ENCODE measurements at places on chromosomes 12 and 14. TPM values are rescaled to one million over a fixed set of nuclear protein-coding genes. Genes with fewer than 3 reads are reported as not detected.

Gene OTX2
- total RNA-seq: not detected

Gene KRT80
- total RNA-seq: not detected

Gene SDR9C7
- total RNA-seq: not detected

Gene SPX
- 0.76 TPM for total RNA-seq

Gene C1QL4
- total RNA-seq: not detected

Gene AQP5
- not detected for total RNA-seq

Gene CRACR2A
- 42.9 TPM for total RNA-seq

Gene ARMH4
- total RNA-seq: 0.27 TPM

Gene PDZRN4
- total RNA-seq: not detected

Gene SCN8A
- 1.1 TPM for total RNA-seq

DNA sequence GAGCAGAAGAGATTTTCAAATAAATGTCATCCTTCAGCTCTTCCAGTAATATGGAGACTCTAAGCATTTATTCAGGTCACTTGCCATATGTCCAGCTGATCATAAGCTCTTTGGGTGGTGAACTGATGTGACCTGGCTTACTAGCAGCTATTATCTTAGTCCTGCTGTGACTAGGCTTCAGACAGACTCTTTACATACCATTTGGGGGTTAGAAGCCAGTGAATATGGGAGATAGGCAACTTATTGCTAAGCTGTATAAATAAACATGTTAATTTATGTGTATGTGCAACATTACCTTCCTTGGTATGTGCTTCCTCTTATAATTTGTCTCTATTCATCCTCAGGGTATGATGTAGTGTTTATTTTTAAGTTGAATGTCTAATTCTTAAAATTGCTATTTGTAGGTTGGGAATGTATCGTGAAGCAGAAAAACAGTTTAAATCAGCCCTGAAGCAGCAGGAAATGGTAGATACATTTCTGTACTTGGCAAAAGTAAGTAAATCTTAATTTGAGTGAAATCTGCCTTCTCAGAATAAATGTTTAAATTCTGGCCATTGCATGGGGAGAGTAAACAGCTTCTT, 32.4 kb downstream of the TTC8 start:
- no peak for DNase-seq

- DNase-seq: peak; percentile 75
Measured at GRCh38 chr14:96741151-96741977, 55.8 kb upstream of the VRK1 start.

DNA sequence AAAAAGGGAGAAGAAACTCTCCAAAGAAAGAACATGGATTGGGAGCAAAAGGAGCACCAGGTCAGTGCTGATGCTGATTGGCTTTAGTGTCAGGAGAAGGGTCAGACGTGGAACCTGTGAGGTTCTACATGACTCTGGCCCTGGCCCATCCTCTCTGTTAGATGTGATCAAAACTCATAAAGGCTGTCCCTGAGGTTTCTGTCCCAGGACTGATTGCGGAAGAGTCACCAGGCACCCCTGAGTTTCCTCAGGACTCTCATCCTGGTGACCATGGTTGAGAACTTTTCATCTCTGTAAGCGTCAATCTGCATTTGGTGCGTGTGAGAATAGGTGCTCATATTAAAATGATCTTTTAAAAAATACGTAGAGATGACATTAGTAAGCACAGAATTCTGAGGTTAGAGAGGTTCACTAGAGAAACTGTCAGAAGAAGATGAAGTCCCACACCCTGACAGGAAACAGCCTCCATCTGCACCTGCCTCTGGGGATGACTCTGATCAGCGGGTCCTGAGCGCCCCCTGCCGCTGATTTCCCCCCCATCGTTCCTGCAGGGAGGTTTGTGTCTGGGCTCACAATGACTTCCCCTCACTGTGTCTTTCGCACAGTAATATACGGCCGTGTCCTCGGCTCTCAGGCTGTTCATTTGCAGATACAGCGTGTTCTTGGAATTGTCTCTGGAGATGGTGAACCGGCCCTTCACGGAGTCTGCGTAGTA, 741.8 kb downstream of the TMEM121 start:
- peak; percentile 48 for DNase-seq

DNA sequence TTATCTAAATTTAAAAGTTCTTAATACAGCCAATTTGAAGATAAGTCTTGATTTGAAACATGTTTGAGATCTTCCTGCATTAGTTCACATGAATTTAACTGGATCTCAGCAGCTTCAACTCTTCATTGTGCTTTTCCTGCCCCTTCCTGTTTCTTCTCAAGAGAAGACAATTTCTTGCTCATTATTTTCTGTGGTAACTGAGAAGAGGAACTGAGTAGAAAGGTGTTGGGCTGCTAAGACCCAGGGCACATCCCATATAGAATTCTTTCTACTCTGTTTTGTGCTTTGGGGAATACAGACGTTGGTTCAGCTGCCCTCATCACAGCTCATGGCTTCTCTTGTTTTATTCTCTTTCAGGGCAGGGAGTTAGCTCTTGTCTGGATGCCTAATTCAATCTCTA, 110.2 kb downstream of the SNAPC1 start:
- DNase-seq: no peak

- no peak for DNase-seq
Measured at GRCh38 chr14:101125719-101126651, 222.5 kb upstream of the RTL1 start.

GRCh38 chr12:94553130-94553519, 93.5 kb upstream of the CEP83 start:
- DNase-seq: no peak

DNA sequence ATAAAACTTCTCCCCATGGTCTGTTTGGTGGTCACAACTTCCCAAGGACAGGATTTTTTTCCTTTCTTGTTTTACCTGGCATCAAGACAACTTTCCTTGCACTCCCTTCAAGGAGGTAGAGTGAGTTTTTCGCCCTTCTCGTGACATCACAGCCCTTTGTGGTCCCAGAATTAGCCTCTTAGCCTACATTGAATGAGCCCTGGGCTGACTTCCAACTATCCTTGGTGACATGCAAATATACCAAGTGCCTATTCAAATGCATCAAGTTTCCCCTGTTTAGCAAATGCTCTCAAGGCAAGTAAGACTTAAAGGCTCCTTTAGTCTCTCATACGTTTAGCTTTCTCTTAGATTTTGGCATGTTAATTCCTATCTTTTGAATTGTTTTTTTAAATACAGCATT, 36.6 kb downstream of the TC2N start:
- no peak for DNase-seq

DNA sequence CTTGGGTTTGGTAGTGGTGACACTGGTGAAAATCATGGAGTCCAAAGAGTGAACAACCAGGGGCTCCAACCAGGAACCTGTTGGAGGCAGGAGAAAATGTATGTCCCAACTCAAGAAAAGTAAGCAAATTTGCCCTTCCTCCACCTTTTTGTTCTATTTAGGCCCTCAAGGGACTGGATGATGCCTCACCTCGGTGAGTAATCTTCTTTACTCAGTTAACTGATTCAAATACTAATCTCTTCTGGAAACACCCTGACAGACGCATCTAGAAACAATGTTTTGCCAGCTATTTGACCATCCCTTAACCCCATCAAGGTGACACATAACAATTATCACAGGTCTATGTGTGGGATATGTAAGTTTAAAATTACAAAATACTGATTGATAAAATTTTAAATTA, 272.4 kb upstream of the FOXG1 start:
- no peak for DNase-seq

DNA sequence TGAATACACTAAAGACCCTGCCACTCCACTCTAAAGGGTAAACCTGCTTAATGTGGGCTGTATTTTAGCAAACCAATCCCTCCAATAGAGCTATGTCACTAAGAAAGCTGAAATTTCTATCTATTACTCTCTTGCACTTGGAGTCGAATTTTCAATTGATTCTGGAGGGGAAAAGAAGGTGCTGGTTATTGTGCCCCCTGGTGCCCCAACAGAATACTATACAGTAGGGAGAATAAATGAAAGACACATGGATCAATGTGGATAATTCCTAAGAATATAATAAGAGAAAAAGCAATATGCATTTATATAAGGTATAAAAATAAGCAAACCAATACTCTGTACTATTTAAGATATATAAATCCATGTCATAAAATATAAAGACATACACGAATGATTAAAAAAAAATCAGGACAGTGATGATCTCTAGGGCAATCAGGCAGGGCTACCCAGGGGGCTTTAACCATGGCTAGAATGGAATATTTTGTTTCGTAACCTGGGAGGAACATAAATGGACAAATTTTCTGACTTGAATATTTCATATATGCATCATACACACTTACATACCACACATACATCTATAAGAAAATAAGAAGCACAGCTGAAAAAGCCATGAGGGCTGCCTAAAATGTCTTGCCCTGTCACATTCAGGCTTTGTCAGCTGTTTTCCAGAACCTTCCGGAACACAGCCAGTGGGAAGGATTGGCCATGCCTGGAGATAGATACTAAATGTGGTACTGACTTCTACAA, 54.4 kb downstream of the EFCAB11 start:
- DNase-seq: peak; percentile 6

DNA sequence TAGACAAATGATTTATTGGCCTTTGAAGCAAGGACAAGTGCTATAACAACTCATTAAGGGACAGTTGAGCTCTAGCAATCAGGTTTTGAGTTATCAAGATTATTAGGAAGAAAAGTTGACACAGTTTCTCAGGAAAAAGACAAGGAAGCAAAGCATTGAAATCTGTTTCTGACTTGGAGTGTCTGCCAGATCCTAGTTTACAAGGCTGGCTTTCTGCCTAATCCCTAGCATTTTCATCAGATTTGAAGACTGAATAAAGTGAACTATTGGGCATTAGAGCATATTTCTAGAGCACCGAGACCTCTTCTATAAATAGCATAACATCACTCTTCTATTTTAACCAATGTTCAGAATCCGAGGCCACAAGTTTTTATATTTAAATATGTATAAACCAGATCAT, 7.0 kb downstream of the SYT1 start:
- no peak for DNase-seq

DNA sequence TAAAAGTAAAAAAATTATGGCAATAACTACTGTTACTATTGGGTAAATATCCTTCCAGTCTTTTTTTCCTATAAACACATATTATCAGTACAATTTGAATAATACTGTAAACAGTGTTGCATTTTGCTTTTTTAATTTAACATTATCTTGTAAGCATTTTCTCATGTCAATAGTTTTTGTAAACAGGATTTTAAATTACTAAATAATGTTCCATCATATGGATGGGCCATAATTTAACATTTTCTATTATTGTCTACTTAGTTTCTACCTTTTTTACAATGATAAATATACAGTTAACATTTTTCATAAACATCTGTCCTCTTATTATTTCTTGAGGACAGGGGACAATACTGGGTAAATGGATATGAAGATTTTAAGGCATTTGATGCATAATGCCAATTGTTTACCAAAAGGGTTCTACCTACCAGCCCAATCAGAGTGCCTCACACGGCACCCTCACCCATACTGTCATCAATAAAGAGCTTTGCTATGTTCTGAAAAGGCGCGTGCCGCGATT, 759 bp upstream of the ACVR1B start:
- no peak for DNase-seq

GRCh38 chr12:108565146-108565545, 2.8 kb downstream of the ISCU start:
- no peak for DNase-seq

- no peak for DNase-seq
Measured at GRCh38 chr12:124548854-124549378, 18.5 kb downstream of the NCOR2 start.

GRCh38 chr12:104213952-104214351, 1.6 kb upstream of the TXNRD1 start:
- no peak for DNase-seq

GRCh38 chr12:114921781-114922180, 237.8 kb upstream of the TBX3 start:
- no peak for DNase-seq

GRCh38 chr14:65833267-65833880, 420.8 kb downstream of the FUT8 start:
- no peak for DNase-seq

DNA sequence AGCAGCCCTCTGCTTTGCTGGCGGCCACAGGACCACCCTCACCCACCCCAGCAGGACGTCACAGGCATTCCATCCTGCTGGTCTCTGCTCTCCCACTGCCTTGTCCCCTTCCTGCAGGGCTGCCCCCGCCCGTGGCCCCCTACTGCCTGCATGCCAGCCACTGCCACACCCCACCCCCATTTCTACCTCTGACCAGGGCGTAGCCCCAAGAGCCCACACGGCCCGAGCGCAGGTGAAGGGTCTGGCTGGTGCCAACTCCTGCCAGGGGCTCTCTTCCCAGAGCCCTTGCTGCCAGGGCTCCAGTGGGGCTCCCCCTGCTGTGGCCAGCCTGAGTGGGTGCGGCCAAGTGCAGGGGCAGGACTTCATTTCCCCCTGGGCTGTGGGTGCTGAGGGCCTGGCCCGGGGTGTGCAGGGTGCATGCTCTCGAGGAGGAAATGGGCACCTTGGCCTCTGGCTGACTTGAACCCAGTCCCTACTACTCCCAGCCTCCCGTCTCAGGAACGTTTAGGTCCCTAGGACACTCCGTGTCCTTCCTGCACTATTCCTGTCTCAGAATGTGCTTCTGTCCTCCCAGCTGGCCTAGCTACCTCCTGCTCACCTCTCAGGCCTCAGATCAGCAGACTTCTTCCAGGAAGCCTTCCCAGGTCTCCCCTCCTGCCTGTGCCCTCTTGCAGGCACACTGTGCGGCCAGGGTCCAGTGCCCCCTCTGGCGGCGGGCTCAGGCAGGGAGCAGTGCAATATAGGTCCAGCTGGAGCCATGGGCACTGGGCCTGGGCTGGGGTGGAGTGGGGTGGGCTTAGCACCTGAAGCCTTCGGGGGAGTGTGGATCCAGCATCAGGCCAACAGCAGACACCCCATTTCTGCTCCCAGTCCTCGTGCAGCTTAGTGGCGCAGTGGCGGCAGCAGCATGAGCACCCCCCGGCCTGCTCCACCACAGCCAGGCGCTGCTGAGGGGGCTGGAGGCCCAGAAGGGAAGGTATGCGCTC, 1.4 kb downstream of the LBHD2 start:
- DNase-seq: no peak

DNA sequence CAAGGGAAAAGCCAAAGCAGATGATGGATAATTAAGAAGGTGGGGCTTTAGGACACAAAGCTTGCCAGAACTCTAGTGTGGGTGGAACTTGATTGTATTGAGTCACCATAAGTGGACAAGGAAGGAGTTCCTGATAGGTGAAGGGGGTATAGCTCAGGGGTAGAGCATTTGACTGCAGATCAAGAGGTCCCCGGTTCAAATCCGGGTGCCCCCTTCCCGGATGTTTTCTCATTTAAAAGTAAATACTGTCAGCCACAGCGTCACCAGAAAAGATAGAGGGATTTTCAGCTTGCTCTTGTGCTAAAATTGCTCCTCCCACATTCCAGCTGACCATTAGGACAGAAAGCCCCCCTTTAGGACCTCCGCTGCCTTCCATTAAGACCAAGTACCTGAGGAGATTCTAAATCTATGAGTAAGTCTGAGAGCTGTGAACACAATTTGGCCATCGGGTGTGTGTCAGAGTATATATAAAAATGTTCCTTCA, 36.6 kb downstream of the DCAF4 start:
- DNase-seq: no peak

GRCh38 chr14:98689951-98690350, 582.0 kb downstream of the BCL11B start:
- no peak for DNase-seq
